GM03348 (cell line): ENCODE measurements at places on chromosomes 4 and X.

DNA sequence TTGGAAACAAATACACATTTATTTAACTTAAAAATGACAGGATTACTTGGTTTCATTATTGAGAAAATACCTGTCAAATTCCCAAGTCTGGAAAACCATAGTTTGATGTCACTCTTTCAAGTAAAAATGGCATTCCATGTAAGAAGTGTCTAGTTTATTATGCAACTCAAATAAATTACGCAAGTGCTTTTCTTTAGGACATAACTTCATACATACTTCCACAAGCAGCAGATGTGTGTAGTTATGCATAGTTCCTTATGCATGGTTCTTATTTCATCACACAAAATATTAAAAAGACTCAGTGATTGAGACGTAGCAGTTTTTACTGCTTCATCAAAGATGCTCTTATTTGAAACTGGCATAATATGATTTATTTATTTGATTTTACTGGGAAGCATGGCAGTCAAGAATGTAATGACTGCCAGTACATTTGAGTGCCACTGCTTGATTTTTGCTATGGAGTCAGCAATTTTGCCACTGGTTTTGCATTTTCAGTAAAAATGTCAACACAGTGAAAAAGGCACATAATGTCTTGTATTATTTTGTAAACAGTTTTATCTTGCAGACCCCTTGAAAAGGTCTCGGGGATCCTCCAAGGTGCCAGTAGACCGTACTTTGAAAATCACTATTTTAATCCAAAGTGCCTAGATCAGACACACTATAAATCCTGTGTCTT lies 62.1 kb downstream of the CLCN3 start:
- DNase-seq: peak; percentile 32

GRCh38 chrX:78950009-78950835 lies 5.0 kb downstream of the P2RY10 start:
- no peak for DNase-seq

- DNase-seq: no peak
Observed at GRCh38 chr4:156620786-156621185, 350.8 kb downstream of the PDGFC start.

- DNase-seq: peak; percentile 36
Observed at GRCh38 chrX:81120936-81121371, 80.8 kb downstream of the HMGN5 start.

- no peak for DNase-seq
Observed at GRCh38 chr4:4912155-4912554, 52.7 kb downstream of the MSX1 start.

- DNase-seq: peak; percentile 30
Observed at GRCh38 chr4:158176108-158176507, 3.3 kb upstream of the GASK1B start.

GRCh38 chr4:1399508-1400190 lies 6.6 kb downstream of the NKX1-1 start:
- no peak for DNase-seq

GRCh38 chr4:8156617-8157016 lies 2.0 kb downstream of the ABLIM2 start:
- DNase-seq: no peak

- DNase-seq: no peak
Observed at GRCh38 chrX:57134702-57135101, 2.5 kb downstream of the SPIN2A start.

- DNase-seq: no peak
Observed at GRCh38 chr4:132646186-132646585, 502.9 kb upstream of the PCDH10 start.

DNA sequence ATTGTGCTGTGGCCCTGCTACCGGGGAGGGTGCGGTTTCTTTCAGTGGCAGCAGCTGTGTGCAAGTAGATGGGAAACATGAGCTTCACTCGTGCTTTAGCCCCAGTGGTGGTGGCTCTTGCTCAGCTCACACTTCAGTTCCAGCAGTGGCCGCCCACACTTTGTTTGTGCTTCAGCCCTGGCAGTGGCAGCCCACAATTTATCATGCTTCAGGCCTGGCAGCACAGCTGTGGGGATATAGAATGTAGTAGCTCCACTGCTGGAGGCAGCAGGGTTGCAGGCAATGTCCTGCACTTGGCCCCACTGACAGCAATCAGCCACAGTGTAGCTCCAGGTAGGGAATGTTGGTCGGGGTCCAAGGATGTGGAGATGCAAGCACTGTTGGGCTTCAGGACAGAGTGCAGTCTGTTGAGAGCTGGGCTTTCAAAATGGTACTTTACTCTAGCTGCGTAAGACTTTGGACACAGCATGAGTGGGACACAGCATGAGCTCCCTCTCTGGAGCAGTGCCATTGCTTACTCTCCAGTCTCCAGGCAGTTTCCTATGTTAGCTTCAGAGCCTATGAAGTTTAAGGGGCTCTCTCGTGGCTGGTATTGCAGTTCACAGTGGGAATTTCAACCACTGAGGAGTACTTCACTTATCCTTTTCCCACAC lies 413.1 kb downstream of the PDGFC start:
- DNase-seq: no peak

- no peak for DNase-seq
Observed at GRCh38 chrX:133391111-133391510, 24.2 kb downstream of the GPC4 start.

DNA sequence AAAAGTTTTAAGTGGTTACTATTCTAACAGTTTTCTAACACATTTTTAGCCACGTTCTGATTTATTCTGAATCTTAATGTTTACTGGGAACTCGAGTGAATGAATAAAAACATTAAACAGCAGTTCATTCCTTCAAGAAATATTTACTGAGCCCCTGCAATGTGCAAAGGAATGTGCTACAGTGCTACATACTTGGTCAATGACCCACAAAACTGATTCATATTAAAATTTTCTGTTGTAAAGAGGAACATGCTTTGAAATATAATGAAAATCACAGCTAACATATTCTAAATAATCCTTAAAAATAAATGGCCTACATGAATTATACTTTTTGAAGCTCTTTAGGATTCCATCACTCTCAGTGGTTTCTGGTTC lies 78.7 kb downstream of the ARAP2 start:
- DNase-seq: no peak

DNA sequence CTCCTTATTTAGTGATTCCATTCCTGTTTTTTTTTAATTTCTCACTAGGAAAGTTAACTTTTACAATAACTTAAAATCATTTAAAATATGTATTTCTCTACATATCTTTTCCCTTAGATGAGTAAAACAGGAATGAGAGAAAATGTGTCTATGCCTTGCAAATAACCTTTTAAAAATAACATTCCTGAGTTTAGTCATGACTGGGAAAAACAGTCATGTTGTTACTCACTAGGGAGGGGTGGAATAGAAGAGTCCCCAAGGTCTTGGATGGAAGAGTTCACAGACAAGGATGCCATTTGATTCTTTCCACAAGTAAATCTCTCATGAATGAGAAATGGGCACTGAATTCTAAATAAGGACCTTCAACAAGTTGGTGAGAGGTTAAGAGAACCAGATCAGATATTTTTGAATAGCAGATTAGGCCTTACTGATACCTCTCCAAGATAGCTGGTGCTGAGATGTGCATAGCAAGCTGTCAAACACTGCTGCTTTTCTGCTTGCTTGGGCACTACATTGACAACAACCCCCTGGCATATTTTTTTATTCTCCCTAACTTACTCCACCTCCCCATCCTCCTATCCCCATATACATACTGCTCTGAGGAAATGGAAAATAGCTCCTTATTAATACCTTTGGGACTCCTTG lies 25.1 kb downstream of the UGDH start:
- DNase-seq: peak; percentile 81

DNA sequence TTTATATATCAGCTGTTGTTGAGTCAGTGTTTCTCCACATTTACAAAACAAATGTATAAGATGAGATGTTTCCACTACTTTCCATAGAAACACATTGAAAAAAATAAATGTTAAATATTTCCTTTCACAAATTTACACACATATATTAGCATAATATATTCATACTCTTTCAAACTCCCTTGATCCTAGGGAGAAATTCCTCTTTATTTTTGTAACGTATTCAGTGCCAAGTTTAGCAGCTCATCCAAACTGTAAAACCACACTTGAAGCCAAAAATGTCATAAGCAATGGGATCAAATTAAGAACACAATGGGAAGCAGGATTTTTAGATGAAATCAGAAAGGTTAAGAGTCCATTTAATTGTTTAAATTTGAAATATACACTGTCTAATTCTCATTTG lies 381.1 kb upstream of the MAD2L1 start:
- no peak for DNase-seq

DNA sequence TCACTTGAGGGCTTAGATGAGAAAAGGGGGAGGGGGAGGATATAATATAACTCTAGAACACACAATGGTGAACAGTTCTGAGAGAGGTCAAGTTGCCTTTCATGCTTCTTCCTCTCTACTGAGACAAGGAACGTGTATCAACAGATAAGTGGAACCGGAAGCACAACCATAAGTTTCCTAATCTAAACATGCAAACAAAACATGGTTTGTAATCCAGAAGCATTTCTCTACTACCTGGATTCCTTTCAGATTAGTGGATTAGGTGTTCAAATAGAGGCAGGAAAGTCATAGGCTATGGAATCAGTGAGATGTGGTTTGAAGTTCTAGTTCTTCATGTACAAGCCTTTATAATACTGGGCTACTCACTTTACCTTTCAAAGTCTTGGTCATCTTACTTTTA lies 460.6 kb downstream of the IDS start:
- DNase-seq: no peak

DNA sequence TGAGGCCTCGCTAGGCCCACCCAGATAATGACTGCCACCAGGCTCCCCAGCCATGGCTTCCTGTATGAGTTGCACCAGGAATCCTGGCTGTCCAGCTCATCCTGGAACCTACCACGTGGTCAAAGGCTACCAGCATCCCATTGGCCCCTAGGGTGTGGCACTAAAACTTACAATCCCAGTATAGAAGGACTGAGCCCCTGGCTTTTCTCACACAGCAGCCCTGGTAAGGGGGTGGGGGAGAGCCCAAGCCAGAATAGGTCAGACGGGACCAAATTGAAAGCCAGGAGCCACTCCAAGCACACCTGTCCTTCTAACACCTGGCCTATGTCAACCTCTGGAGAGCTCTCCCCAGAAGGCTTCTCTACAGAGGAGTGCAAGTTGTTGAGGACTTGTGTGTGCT lies 269.3 kb upstream of the AGTR2 start:
- DNase-seq: no peak

- DNase-seq: peak; percentile 50
Observed at GRCh38 chr4:143616771-143617170, 83.7 kb downstream of the FREM3 start.

- no peak for DNase-seq
Observed at GRCh38 chr4:180811556-180811955, 1431.6 kb upstream of the TENM3 start.

DNA sequence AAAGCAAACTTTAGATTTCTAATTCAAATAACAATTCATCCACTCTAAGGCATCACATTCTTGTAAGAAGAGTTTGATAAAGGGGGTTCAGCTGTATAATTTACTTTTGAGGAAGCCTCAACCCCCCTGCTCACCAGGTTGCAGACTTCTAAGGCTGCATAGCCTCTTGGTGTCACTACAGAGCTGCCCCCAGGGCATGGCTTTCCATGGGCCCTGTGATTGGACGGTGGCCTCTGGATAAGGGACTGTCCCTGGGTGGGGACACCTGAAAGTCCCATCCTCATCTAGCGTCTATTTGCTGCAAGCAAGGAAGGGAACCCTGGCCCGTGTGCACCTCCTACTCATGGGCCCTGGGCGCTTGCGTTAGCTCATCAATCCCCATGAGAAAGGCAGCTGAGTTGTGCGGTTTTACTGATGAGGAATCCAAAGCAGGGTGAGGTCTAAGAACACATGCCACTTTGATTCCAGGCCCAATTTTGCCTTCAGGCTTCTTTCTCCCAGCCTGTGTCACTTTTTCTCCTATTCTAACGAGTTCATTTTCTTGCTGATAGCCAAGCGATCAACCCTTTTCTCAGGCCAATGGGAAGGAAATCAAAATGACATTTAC lies 51.8 kb downstream of the SCML1 start:
- DNase-seq: no peak

GRCh38 chr4:130486186-130486585 lies 1390.2 kb downstream of the C4orf33 start:
- DNase-seq: no peak

GRCh38 chr4:128177498-128177897 lies 110.1 kb downstream of the PGRMC2 start:
- DNase-seq: no peak

GRCh38 chr4:101833480-101833879 lies 43.0 kb downstream of the BANK1 start:
- DNase-seq: no peak

GRCh38 chrX:133448512-133449076 lies 33.3 kb upstream of the GPC4 start:
- peak; percentile 17 for DNase-seq

GRCh38 chrX:135087867-135088266 lies 32.5 kb downstream of the ETDB start:
- DNase-seq: no peak

DNA sequence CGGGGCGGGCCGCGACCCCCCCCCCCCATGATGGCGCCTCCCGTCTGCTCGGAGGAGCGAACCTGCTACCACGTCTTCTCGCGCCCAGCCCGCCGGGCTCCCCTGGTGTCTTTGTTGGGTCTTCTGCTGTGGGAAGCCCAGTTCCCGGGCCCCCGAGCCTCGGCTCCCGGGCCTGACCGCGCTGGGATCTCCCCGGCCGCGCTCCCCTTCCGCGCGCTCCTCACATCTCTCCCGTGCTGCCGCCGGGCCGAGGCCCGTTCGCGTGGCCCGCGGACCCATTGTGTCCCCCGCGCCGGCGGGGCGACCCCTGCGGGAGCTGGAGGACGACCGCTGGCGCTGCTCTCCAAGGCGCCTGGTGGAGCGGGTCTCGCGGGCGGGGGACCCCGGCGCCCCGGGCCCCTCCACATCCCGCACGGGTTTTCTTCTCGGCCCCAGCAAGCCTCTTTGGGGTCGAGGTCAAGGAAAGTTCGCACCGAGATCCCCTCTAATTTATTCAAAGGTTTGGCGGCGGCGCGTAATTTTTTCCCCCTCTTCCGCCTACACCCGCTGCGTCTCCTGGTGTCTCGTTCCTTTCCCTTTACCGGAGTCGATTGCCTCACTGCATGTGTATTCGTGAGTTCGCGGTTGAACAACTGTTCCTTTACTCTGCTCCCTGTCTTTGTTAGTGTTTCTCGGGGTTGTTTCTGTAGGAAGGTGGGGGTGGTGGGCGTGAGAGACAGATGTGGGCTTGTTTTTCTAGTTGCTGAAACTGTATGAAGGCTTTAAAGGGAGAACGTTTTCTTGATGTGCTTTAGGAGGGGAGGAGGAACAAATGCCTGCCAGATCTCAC lies 770 bp downstream of the SMAD1 start:
- peak; percentile 77 for DNase-seq

DNA sequence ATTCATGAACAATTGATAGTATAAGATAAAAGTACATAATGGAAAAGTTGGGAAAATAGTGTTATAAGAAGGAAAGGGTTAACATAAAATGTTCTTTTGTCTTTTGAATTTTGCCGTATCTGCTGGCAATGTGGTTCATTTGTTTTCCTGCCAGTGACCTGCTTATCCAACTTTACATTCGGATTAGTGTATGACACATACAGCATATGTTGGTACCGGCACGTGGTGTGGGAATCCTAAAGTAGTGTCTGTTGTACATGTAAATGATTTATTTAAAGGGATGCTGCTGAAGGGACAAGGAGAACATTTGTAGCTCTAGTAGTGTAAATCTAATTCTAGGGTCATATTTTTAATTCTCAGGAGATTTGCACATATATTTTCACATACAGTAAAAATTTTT lies 11.5 kb downstream of the RAB9A start:
- DNase-seq: no peak
